ENCODE measurements at places on chromosomes 3 and 15. TPM values are rescaled to one million over a fixed set of nuclear protein-coding genes. Genes with fewer than 3 reads are reported as not detected.

GRCh38 chr3:95312650-95313049, 1249.8 kb downstream of the NSUN3 start:
- DNase-seq, result no peak

- DNase-seq, result no peak
These were observed 1242.2 kb downstream of the OTOL1 start for GRCh38 chr3:162738784-162739183.

DNA sequence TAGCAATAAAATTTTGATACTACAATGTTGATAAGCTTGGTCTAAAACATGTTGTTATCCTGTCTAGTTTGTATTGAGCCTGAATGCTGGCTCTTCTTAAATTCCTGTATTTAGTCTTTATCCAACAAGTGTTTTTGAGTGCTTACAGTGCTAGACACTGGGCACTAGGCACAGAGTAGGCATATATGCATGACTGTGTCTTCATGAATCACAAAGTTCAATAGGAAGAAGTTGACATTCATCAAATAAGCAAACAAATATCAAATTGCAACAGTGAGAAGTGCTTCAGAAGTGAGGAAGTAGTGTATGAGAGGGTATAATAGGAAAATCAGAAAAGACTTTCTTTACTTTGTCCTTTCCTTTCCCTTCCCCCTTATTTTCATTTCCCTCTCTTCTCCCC, 6.8 kb downstream of the CD96 start:
- DNase-seq, result no peak

DNA sequence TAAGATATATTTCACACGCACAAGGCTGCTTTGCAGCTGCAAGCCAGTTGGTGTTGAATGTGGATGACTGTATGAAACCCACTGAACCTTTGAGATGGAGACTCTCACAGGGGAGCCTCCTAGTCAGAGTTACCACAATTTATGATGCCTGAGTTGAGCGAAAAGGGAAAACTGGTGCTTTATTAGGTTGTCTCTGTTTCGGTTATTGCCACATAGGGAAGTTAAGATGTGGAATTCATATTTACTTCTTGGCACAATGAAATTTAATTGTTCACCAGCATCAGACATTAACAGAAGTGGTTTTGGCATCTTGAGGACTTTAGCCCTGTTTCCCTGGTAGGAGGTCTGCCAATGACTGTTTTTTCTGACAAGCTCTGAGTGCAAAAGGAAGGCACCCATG, 358.2 kb downstream of the SQOR start:
- DNase-seq, result no peak

GRCh38 chr15:95087253-95087609, 855.9 kb downstream of the MCTP2 start:
- DNase-seq, result peak; percentile 53

- DNase-seq, result no peak
These were observed 680 bp downstream of the IFT122 start for GRCh38 chr3:129440618-129441190.

- DNase-seq, result no peak
These were observed 125.5 kb upstream of the PRR20G start for GRCh38 chr3:127413318-127413673.

DNA sequence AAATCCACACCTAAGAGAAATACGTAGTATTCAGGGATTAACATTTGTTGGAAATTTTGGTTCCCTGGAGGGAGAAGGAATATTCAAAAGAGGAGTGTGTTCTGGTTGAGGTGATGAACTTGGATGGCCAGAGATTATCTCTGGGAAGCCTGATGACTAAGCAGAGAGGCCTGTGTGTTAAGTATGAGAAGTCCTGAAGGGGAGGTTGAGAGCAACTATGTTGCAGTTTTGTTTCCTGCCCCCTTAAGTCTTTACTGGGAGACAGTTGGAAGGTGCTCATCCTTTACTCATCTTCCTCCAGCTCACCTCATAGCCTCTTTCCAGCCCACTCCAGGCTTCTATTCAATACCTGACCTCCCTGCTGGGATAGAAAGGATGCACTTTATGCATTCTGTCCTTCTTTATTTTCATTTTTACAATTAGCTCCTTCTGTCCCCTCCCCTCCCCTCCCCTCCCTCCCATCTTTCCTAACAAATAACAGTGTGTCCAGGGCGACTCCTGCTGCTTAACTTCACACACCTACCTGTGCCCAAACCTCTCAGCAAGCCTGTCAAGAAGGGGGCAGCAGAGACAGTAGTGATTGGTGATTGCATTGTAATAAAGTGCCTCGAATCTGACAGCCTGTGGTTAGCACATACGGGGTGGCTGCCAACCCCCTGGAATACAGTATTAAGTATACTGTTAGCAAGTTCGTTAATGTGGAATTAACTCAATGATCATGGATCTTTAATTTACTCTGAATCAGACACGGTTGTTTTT, 11.9 kb downstream of the RAP2B start:
- DNase-seq, result peak; percentile 60

DNA sequence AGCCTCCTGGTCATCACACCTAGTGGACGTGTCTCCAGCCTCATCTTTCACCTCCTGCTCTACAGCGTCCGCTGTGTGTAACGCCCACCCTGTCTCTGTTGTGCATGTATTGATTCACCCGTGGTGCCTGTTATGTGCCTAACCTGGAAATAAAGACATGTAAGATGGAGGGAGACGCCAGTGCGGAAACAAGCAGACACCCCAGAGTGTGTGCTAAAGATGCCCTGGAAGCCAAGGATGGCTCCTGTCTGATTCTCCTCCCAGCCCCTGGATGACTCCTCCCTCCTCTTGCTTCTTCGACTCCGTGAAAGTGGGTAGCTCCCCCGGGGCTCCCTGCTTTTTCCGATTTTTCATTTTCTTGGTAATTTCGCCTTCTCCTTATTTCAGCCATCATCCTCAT, 241.8 kb downstream of the ADAMTS17 start:
- DNase-seq, result no peak

DNA sequence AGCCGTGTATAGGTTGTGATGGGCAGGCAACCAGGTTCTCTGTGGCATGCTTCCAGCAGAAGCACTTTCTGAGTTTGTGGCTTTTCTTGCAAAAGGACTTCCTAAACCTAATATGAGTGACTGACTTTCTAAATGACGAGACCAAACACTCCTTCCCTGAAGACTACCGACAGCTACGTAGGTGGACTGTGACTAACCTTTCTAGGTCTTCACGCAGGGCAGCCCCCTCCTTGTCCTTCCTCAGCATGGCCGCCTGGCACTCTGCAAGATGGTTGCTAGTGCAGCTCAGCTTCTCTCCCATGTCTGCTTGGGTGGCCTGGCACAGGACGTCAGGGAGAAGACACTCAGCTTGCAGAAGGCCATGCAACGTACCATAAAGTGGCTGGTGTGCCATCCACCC, 20.9 kb downstream of the CXCR6 start:
- DNase-seq, result no peak

- DNase-seq, result no peak
These were observed 61.2 kb upstream of the PROK2 start for GRCh38 chr3:71846185-71846584.

GRCh38 chr3:9622438-9622837, 26.9 kb upstream of the MTMR14 start:
- DNase-seq, result no peak

DNA sequence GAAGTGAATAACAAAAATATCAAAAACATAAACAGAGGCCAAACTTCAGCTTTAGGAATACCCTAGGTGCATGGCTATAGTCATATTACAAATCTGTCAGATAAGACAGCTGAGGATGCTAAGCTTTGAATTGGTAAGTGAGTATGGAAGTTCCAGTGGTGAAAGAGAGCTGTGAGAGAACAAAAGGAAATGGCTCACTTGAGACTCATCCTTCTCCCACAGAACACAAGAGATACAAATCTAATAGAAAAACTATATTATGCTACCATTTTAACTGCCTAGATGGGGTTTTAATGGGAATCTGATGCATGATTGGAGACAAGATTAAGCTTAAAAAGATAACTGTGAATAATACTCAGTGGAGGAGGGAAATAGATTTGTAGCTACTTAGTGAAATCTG, 21.5 kb upstream of the PEX5L start:
- DNase-seq, result no peak

DNA sequence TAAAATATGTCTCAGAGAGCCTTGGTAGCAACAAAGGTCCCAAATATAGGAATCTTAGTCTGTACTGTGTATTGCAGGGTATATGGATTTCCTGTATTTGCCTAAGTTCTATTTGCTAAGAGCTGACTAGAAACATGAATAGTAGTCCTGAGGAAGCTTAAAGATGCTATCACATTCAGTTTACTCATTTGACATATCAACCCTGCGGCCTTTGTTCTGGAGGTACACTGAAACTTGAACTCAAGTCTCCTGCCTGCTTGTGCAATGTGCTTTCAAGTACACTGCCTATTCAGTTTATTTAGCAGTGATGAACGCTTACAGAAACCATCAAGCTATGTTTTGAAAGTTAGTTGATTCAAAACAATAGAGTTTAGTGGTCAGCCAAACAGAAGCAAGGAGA, 21.1 kb downstream of the IL1RAP start:
- peak; percentile 38 for DNase-seq

DNA sequence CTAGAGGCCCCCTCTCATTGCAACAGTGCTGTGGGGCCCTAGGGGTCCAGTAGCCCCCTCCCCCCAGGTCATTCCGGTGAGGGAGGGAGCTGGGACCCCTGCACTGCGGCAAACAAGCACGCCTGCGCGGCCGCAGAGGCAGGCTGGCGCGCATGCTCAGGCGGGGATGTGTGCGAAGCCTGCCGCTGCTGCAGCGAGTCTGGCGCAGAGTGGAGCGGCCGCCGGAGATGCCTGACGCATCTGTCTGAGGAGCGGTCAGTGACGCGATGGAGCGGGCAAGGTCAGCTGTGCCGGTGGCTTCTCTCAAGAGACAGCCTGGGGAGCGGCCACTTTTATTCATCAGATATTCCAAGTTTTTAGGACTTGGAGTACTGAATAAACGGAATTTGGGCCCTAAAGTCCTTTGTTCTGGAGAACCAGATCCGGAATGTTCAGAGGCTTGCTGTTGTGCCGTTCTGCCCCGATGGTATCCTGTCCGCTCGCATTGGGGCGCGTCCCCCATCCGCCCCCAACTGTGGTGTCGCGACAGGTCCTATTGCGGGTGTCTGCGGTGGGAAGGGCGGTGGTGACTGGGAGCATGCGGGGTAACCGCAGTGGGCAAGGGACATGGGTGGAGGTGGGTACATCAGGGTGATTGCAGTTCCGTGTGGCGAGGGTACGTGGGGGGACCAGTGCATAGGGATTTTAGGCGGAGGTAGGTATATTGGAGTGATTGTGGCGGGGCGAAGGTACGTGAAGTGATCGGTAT, at the start of the genes SNRPN and SNURF:
Gene SNRPN, plus strand, starts transcription at position 205 of the 748 bp plus-strand sequence. CDS start 19,467 bp downstream, outside the sequence.
Gene SNURF, plus strand, starts transcription at position 205 of the 748 bp plus-strand sequence. Its CDS starts 62 bp downstream, at position 267.
- peak; percentile 68 for DNase-seq

GRCh38 chr3:160564949-160565441, 376 bp downstream of the KPNA4 start:
- peak; percentile 60 for DNase-seq

DNA sequence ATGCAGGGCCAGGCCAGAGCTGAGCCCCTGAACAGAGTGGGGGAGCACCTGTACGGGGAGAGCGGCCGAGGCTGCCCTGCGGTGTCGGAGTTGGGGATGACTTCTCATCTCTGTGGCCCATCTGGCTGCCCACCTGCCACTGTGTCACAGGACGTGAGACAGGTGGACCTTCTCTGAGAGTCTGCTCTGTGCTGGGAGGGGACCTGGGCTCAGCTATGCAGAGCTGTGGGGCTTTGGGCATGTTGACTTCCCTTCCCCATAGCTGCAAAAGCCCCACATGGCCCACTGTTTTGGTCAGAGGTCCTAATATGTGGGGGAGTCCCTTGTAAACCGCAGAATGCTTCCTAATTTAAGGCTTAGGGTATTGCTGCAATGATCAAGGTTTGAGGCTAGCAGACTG, 68.0 kb upstream of the TRPM1 start:
- no peak for DNase-seq

- no peak for DNase-seq
These were observed 16.4 kb downstream of the HEG1 start for GRCh38 chr3:125039131-125040100.

The PRTG gene
- 4.0 TPM for total RNA-seq

The NUP210 gene
- total RNA-seq, result 0.33 TPM

The WDR93 gene
- total RNA-seq, result 0.17 TPM

The SAXO2 gene
- total RNA-seq, result 0.66 TPM

The MYH15 gene
- 0.17 TPM for total RNA-seq
